ENCODE measurements at places on chromosomes 1 and 21.

- DNase-seq: no peak
These were observed 19.7 kb downstream of the DPH5 start for GRCh38 chr1:101005871-101006270.

- DNase-seq: no peak
These were observed 1526.1 kb downstream of the KCNT2 start for GRCh38 chr1:195082183-195082582.

GRCh38 chr21:25328736-25329135 lies 278.5 kb downstream of the MRPL39 start:
- no peak for DNase-seq

DNA sequence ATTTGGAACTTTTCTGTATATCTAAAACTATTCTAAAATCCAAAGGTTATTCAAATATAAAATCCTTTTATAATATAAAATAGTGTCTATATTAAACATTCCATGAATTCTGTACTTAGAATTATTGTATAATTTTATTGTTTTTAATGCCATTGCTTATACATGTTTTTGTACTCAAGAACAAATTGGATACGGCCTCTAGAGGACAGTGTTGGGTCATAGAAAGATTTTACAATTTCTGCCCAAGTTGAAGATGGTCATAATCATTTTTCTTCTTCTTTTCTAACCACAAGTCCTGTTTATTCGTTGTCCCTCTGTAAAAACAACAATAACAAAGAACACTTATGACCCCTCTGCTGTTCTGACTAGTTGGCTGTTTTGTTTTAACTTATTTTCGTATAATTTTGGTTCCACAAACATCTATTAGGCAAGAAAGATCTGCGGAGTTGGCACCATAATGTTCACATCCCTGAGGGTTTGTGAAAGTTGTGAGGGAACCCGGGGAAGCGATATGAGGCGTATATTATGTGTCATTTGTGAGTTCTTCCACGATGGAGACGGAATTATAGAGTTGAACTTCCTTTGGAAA lies 75.7 kb upstream of the KIF26B start:
- DNase-seq: no peak

- DNase-seq: no peak
These were observed 11.3 kb upstream of the LRRC8D start for GRCh38 chr1:89809556-89809955.

Measured in KG1 (cell line).